ENCODE measurements at places on chromosomes 3 and 15.

DNA sequence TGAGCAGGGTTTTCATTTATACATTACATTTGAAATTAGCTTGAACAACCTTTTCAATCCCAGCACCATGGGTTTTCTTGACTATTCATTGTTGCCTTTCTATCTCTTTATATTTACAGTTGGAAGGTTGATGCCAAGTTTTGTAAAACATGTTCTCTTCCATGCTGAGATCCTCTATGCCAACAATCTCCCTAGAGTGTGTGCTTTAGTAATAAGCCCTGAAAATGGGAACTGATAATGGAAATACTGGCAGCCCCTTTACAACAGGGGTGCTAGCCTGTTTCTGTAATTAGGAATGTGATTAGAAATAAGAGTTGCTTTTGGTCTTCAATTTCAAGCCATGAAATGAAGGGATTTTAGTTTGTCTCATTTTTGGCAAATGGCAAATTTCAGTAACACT lies 239.9 kb upstream of the NAALADL2 start:
- DNase-seq = no peak

DNA sequence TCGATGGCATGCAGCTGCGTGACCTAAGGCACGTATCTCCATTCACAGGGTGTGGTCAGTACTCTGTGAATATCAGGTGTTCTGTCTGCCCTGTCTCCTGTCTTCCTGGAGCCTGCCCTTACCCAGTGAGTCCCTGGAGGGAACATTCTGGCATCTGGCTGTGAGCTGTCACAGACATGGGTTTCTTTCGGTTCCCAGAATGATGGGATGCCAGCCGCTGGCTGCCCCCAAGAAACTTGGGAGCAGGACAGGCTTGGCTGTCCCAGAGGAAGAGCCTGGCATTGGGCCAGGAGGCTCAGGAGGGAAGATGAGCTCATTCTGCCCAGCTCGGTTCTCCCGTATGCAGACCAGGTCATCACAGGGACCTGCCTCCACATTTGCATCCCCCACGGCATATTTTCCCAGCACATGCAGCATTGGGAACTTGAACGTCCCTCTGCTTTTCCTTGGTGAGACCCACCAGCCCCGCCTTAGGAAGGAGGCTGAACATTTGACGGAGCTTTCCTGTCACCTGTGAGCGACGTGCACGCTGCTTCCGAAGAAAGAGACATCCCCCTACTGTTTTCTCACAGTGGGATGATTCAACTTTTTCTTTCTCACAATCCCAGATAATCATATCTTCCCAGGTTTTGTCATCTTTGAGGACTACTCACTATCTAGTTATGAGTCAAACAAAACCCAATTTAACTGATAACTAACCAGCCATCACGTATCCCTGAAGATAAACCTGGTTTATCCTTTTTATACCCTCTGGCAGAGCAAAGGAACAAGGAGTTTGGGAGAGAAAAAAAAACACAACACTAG lies 22.0 kb upstream of the PGPEP1L start:
- no peak for DNase-seq

DNA sequence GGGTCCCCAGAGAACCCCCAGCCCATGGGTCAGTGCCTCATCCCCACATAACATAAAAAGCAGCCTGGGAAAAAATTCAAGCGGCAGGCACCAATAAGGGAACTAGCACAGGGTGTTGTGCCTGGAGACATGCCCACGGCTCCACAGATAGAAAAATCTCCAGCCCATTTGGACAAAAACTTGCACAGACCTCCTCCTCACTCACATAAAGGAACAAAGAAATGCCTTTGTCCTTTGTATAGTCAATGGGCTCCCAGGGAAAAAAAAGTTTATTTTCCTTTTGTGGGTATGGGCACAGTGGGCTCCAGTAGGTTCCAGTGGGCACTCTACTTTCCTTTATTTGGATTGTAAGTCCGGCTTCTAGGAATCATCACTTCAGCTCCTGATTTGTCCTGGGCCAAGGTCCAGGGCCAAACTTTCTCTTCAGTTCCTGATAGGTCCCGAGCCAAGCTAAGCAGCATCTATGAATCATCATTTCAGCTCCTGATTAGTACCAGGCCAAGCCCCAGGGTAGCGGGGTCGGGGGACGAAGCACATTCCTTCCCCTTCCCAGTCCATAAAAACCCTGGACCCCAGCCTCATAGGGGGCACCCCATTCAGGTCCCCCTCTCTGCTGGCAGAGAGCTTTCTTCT lies 1.6 kb upstream of the DNAH12 start:
- no peak for DNase-seq

GRCh38 chr15:96367311-96368200 lies 37.1 kb downstream of the NR2F2 start:
- no peak for DNase-seq

DNA sequence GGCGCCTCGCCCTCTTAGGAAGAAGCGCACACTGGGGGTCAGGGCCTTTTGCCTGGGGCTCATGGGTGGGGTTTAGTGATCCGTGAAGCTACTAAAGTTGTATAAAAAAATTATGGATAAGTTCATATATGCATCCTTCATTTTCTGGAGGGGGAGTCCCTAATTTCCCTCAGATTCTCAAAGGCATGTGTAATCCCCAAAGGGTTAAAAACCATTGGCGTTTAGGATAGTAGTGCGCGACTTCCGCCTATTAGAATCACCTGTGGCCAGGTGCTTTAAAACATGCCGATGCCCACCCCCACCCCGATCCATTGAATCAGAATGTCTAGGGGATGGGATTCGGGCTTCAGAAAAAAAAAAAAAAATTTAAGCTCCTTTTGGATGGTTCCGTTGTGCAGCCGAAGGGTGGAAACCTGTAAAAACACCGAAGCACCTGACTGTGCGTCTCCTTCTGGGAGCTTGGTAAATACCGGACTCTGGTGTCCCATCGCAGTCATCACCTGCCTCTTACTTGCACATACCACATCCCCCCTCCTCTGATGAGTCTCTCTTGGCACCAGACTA lies 570 bp downstream of the APH1B start:
- no peak for DNase-seq

- no peak for DNase-seq
Observed at GRCh38 chr3:120646771-120647432, 35.1 kb downstream of the HGD start.

GRCh38 chr3:102105193-102105592 lies 255.9 kb downstream of the NFKBIZ start:
- DNase-seq = no peak

- DNase-seq = no peak
Observed at GRCh38 chr15:25182736-25183445, 228.1 kb downstream of the SNRPN start.

GRCh38 chr15:70094690-70095311 lies 2.9 kb downstream of the TLE3 start:
- DNase-seq = peak; percentile 31

GRCh38 chr15:33119273-33119672 lies 75.2 kb downstream of the FMN1 start:
- DNase-seq = no peak

DNA sequence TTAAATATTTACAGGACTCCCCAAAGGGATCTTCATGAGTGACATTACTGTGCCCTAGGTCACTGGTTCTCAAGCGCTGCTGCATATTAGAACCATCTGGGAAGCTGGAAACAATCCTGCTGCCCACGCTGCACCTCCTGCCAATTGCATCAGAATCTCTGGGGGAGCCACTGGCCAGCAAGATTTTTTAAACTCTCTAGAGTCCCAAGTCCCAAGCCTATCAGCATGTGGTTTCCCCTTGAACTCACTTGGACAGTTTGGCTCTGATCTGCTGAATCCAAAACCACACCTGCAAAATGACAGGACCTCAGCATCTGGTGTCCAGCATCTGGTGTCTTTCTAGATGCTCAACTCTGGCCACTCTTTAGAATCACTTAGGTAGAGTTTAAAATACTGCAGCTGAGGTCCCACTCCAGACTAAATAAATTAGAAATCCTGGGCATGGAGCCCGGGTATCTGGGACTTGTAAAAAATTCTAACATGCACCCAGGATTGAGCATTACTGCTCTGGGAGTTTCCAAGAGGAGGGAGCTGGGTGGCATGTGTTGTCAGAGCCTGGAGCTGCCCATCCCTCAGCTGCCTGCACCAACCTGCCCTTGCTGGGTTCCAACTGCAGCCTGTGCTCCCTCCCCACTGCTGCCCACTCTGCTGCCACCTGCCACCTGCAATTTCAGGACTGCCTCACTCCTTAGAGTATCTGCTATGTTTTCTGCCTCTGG lies 311.3 kb downstream of the SLC9A9 start:
- no peak for DNase-seq

Measured in DMS79 (cell line).